ENCODE measurements at places on chromosomes 11 and 22.

GRCh38 chr22:29344137-29344536 lies 28.6 kb upstream of the RASL10A start:
- DNase-seq, result peak; percentile 87

DNA sequence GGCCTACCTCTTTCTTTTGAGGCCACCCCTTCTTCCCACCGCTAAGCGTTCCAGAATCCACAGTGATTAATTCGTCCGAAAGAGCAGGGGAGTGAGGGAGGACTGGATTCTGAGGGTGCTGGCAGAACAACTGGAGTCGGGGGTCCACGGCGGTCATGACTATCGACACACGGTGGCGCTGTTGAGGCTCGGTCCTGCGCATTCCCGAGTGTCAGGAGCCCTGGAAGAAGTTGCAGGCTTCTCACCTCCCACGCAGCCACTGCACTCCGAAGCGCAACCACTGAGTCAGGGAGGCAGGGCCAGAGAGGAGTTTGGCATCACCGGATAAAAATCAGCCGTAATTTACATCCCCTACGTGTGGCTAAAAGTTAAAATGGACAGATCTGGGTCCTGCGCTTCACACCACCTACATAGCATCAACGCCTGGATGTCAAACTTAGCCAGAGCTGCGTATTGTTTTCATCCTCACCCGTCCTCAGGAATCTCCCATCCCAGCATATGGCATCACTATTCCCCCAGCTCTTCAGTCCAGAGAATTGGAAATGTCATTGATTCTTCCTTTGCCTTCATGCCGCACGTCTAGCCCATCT lies 10.7 kb upstream of the CTSF start:
- peak; percentile 55 for DNase-seq

DNA sequence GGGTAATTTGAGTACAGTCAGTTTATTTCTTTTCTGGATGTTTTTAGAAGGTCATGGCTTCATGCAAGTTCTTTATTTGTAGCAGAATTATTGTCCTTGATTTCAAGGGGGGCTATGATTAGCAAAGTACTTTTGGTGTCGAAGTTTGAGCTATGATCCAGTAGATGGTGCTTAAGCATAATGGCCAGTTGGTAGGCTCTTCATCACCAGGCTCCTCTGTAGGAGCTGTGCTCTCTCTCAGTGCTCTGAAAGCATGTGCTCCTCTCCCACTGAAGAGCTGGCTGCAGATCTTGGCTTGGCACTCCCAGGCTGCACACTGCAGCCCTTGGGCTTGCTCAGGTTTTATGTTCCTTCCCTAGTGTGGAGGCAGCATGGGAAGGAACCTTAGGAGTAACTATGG lies 852.7 kb downstream of the LUZP2 start:
- DNase-seq, result no peak

DNA sequence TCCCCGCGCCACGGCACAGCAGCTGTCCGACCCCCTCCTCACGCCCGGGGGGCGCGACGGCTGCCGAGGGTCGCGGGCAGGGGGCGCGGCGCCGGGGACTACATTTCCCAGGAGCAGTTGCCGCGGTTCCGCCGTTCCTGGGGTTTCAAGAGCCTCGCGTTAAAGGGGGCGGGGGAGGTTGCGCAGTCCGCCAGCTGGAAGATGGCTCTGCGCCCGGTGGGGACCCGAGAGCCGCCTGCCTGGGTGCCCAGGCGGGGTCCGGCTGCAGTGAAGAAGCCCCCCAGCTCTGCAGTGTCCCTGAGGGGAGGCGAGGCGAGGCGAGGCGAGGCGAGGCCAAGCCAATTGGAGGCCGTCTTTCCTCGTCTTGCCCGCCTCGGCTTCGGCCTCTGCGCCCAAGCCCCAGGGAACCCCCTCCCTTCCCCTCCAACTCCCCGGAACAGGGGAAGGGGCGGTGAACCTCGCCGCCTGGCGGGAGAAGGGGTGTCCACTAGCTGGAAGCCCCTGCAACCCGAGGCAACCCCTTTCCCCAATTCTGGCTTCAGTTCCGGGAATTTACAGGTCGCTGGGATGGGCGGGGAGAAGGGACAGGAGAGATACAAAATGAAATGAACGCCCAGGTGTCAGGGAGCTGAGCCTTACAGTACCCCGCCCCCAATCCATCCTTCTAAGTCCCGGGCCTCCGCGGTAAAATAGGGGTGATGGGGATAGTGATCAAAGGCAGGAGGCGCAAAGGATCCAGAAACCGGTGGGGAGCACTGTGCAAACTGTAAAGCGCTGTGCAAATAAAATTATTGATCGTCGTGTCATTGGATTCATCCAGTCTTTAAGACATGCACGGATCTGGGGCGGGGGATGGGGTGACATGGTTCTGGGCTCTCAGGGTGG lies 5.2 kb upstream of the GCAT start:
- peak; percentile 69 for DNase-seq

DNA sequence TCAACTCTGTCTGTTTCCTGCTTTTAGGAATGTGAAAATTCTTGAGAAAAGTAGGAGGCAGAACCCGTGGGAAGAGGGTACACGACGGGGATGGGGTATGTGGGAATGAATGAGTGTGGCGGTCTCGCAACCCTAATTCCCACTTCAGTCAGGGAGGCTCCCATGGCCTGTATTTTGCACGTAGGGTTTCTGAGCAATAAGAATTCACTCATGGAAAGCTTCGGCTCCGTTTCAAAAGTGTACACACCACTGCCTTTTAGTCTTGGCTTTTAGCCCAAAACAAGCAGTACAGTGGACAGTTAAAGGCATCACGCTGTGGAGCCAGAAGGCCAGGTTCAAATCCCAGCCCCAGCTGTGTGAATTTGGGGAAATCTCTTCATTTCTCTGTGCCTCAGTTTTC lies 116.7 kb downstream of the MN1 start:
- DNase-seq, result no peak

GRCh38 chr22:43100225-43100624 lies 10.3 kb upstream of the BIK start:
- DNase-seq, result no peak

GRCh38 chr11:8372641-8373381 lies 109.1 kb upstream of the LMO1 start:
- DNase-seq, result no peak

- peak; percentile 15 for DNase-seq
Measured at GRCh38 chr11:35464308-35464707, 45.0 kb upstream of the SLC1A2 start.

DNA sequence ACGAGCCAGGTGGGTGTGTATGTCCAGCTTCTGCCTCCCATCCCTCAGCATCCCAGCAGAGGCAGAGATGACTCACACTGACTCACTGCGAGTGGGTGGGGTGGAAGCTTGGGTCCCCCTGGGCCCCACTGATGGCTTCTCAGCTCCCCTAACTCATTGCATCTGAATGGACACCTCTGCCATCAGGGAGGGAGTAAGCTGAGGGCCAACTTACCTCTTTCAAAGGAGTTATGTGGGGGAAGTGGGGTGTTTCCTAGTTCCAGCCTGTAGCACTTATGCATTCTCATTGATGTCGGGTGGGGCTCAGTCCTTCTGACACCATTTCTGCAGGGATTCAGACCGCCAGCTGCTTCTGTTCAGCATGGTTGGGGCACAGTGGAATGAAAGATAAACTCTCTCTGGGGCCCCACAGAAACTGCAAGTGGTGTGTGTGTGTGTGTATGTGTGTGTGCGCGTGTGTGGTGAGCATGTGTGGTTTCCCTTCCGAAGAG lies 1425.8 kb downstream of the TBC1D22A start:
- DNase-seq, result no peak

DNA sequence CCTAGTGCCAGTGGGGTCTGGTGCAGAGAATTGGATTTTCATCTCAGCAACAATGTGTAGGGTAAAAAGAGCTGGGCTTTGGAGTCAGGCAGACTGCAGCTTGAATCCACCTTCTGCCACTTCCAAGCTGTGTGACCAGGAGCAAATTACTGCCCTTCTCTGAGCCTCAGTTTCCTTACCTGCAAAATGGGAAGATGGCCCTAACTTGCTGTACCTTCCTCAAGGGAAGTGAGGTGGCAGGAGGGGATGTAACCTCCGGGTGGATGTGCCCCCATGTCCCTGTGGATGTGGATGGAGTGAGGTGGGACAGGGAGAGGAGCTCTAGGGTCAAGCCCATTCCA lies 90.9 kb downstream of the CACNA1I start:
- DNase-seq, result no peak

DNA sequence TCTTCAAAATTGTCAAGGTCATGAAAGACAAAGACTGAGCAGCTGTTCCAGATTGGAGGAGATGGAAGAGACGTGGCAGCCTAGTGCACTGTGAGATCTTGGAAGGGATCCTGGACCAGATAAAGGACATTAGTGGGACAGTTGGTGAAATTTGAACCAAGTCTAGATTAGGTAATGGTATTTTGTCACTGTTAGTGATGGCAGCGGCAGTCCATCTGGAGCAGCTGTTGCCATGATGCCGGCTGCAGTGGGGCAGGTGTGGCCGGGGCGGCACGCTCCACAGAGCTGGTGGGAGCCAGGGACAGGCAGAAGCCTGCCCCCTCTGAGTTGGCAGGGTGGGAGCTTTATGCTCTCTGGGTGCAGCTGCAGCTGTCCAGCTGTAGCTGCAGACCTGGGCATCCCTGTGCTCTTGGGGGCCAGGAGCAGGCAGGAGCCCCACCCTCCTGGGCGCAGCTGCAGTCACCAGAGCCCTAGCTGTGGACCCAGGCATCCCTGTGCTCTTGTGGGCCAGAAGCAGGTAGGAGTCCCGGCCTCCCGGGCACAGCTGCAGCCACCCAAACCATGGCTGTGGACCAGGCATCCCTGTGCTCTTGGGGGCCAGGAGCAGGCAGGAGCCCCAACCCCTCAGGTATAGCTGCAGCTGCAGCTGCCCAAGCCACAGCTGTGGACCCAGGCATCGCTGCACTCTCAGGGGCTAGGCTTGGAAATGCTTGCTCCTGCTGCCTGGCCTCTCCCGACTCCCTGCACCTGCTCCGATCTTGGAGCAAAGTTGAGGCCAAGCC lies 20.7 kb downstream of the DIXDC1 start:
- no peak for DNase-seq

Data from COR-L47 (cell line).